ENCODE measurements at places on chromosomes 13 and 19. TPM values are rescaled to one million over a fixed set of nuclear protein-coding genes. Genes with fewer than 3 reads are reported as not detected.

The PDX1 gene
- total RNA-seq = not detected

The C3 gene
- 51.0 TPM for total RNA-seq

The ZNF565 gene
- total RNA-seq = 4.5 TPM

The ZNF763 gene
- not detected for total RNA-seq
